ENCODE measurements at places on chromosomes 11 and 22. TPM values are rescaled to one million over a fixed set of nuclear protein-coding genes. Genes with fewer than 3 reads are reported as not detected.

- no peak for DNase-seq
Observed at GRCh38 chr11:121350314-121351082, 57.9 kb downstream of the SC5D start.

Gene KRTAP5-9
- total RNA-seq: not detected

GRCh38 chr11:124085997-124086846 lies 29.0 kb upstream of the VWA5A start:
- DNase-seq: no peak

Gene TRIM29
- total RNA-seq: not detected

DNA sequence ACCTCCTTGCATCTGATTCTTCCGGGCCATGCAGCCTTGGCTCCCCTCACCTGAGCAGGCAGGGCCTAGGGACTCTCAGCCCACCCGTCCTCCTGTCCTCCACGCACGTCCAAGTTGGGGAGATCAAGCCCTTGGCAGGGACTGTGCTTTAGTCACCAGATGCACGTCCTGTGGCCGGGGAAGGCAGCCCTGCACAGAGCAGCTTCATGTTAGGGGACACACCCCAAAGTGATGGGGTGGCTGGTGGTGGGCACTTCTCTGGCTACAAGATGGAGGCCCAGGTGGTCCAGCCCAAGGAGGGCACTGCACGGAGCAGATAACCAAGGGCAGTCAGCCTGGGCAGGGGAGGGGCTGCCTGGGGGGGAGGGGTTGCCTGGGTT lies 1.2 kb downstream of the MUC5B start:
- DNase-seq: peak; percentile 80

Gene RPS3
- 2,150 TPM for total RNA-seq

GRCh38 chr11:92388380-92388779 lies 163.8 kb downstream of the FAT3 start:
- DNase-seq: no peak

All from osteocyte (in vitro differentiated cells).